Activated T-cell treated with anti-CD3 and anti-CD28 coated beads, Interleukin-2, amount 50 U/mL, for 48 hours (primary cell): ENCODE measurements at places on chromosomes 3 and 15.
A peak's percentile ranks its signal among the peaks of the same experiment; 100 is the strongest.

- no peak for DNase-seq
Measured at GRCh38 chr3:87549208-87549607, 272.8 kb upstream of the POU1F1 start.

DNA sequence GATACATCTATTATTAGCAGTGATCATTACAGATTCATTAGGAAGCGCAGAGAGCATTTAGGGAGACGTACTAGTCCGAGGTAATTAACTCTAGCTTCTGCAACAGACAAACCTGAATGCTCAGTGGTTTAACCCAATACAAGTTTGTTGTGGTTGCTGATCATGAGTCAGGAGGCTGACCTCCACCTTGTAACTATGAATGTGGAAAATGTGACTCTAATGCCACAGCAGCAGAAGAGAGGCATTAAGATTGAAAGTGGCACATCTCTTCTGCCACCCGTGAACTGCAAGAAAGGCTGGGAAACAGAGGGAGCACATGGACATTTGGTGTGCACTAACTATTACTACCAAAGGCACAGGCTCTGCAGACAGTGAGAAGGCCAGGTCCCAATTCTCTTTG, 71.2 kb upstream of the C3orf80 start:
- DNase-seq = no peak

DNA sequence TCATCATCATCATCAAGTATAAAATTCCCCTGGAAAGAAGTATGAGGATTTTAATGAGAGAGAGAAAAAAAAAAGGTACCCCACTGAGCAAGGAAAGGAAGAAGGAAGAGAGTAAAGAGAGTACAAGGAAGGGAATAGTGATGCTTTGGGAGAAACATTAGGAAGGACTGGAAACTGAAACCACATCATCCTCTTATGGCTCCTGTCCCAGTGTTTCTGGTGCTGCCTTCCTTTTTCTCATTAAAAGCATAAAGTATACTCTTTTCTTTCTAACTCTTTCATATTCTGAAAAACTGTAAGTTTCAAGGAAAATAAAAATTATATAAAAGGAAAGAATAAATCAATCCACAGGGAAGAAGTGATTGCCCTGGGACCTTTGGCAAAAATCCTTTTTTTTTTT, 616.4 kb upstream of the CBLB start:
- DNase-seq = no peak

DNA sequence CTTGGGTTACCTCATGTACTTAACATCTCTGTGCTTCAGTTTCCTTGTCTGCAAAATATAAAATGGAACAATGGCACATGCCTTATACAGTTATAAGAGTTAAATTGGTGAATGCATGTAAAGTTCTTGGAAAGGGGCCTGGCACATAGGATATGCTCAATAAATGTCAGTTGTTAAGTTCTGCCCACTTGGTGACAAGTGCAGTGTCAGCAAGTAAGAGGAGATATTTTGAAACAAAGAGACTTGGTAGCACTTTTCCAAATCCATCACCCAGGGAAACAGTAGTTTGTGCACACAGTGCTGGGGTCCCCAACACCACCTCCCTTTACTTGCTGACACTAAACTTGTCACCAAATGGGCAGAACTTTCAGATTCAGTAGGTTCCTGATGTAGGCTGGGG, 19.1 kb downstream of the LRRC31 start:
- no peak for DNase-seq

GRCh38 chr15:60523056-60523455, 44.1 kb upstream of the ICE2 start:
- no peak for DNase-seq

- DNase-seq = no peak
Measured at GRCh38 chr3:61841111-61841845, 279.9 kb downstream of the PTPRG start.

- DNase-seq = no peak
Measured at GRCh38 chr3:6781092-6781491, 79.8 kb upstream of the GRM7 start.

DNA sequence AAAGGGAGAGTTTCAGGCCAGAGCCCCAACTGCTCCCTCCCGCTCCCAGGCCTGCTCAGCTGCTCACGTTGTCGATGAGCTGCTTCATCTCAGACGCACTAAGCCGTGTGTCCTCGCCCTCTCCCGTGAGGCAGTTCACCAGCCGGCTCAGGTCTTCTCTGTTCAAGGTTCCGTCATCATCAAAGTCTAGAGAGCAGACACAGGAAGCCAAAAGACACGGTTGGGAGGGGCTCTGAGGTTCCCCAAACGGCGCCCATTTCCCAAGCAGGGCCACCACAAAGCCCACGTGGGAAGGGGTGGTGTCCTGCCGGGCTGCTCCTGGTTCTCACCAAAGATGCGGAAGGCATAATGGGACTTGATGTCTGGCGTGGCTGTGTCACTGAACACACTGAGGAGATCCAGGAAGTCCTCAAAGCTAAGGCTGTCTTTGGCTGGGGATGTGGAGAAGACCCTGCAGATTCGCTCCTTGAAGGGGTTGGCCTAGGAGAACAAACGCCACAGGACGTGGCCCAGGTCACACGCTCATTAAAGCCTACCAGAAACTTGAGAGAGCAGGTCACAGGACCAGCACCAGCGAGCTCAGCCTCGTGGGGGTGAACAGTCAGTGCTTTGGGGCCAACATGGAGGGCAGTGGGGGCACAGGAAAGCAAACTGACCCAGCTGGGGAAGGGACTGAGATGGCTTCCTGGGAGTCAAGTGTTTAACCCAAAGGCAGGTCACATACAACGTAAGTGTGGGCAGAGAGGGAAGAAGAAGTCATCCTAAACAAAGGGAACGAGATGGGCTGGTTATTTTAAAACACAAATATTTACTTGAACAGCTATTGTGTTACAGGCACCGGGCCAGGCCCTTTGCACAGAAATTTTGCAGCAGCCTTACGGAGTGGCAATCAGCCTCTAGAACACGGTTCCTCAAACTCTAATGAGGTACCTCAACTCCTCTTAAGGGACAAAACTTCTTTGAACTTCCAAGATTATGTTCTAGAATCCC, 2.4 kb downstream of the CIB1 start:
- peak; percentile 73 for DNase-seq

GRCh38 chr3:12349895-12350811, 61.3 kb downstream of the PPARG start:
- no peak for DNase-seq

DNA sequence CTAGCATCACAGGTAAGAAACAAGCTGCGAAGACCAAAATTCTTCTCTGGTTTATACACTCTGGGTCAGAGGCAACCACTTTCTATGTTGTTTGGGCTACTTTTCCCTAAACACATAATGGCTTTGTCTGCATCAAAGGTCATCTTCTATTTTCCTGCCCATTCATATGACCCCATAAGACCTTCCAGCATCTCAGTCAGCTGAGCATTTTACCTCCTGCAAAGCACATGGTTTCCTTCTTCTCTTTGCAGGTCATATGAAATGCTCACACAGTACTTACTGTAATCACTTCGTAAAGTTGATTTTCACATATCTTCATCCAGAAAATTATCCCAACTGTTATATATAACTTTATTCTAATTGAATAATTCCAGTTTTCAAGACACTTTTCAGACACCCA, 34.8 kb downstream of the LIPC start:
- no peak for DNase-seq

- no peak for DNase-seq
Measured at GRCh38 chr3:45414341-45414740, 26.0 kb downstream of the LARS2 start.

DNA sequence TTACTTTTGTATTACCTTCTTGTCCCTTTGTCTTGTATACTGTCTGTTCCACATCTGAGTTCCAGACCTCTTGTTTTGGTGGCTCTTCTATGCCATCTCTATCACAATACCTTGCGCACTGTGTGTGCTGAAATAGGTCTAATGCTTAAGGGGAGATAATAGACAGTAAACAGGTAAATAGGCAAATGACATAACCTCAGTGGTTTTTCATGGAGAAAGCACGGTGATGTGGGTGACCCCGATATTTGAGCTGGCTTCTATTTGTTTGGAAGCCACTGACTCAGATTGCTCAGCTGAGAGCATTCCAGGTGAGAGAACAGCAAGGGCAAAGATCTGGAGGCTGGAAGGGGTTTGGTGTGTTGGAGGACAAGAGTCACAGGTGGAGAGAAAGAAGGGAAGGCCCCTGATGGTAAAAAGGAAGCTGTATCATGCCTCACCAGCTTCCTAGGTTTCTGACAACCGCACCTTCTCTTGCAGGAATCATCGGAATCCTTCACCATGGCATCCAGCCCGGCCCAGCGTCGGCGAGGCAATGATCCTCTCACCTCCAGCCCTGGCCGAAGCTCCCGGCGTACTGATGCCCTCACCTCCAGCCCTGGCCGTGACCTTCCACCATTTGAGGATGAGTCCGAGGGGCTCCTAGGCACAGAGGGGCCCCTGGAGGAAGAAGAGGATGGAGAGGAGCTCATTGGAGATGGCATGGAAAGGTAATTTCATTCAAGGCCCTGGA, 795 bp downstream of the MCM2 start:
- DNase-seq = no peak

DNA sequence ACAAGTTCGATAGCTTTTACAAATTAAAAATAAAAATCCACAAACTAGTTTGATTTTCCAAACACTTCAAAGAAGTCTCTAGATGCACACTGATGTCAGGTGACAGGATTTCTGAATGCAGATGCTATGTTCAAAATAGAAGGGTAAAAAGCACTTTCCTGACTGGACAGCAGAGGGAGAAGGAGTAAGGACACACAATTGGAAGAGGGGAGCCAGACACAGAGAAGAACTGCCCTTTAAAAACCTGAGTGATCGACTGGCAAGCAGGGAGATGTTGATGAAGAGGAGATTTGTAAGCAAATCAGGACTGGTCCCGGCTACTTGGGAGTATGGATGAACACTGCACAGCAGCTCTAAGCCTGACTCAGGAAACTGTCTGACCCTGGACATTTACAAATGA, 612.8 kb downstream of the MAGI1 start:
- DNase-seq = no peak

DNA sequence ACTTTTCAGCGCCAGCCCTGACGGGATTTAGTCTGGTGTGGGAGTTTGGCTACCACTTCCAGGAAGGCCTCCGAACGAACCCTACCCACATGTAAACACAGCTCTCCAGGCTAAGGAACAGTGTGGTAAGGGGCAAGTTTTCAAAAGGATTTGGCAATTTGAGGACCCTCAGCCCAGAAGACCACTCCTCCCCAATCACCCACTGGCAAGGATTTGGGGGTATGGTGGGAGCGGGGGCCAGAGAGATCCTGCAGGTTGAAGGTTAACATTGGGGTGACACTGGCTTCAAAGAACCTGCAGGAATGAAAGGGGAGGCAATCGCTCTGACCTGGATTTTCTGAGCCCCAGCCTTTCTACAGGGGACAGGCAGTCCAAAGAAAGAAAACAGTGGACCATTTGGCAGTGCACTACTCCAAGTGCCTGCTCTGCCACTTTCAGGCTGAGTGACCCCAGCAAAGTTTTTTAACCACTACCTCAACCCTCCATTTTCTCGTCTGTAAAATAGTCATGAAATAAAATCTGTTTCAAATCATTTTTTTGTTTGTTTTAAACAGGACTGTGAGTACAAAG, 34.5 kb downstream of the ZIC4 start:
- DNase-seq = no peak

- no peak for DNase-seq
Measured at GRCh38 chr15:90022905-90023700, 22.0 kb downstream of the ZNF710 start.

DNA sequence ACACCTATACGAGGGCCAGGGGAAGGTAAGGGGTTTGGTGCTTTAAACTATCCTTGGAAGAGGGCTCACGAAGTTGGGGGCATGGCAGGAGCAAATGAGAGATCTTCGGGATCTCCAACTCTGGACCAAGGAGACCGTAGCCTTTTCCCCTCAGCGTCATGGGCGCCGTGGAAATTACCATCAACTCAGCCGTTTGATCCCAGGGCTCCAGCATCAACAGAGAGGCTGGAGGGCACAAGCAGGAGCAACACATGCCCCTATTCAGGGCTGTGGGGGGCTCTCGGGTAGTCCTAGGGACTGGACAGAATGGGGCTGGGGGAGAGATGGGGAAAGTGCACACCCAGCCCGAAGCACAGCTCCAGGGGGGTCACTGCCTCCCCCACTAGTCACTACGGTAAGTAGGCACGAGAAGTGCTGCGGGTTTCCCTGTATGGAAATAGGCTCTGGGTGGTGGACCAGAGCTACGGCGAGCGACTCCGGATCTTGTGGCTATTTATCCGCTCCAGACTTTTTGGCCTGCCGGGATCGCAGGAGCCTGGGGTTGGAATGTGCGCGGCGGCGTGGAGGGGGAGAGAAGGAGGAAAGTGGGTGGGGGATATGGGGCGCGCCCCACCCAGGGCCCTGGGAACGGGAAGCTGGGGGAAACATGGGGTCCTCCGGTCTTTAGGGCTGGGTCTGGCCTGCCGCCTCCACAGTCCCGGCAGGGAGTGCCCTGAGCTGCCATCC, 539 bp upstream of the LAMB2 start:
- DNase-seq = no peak

DNA sequence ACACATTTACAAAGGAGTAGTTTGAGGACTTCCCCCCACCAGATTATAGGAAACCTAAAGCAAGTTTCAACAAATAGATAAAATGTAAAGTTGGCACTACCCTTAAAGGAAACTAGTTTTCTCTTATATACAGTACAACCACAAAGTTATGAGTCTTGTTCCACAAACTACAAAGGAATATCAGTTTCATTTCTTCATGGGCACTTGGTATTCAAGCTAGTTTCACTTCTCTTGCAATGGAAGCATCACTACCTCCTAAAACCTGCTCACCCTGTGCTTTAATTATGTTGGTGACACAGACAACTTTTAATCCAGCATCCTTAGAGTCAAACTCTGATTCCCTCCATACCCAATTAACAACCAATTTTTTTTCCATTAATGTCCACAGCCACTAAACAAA, 707.0 kb downstream of the ROBO2 start:
- DNase-seq = no peak

GRCh38 chr3:195035345-195036202, 235.4 kb downstream of the XXYLT1 start:
- DNase-seq = no peak

- no peak for DNase-seq
Measured at GRCh38 chr3:2921903-2922302, 188.3 kb downstream of the IL5RA start.

DNA sequence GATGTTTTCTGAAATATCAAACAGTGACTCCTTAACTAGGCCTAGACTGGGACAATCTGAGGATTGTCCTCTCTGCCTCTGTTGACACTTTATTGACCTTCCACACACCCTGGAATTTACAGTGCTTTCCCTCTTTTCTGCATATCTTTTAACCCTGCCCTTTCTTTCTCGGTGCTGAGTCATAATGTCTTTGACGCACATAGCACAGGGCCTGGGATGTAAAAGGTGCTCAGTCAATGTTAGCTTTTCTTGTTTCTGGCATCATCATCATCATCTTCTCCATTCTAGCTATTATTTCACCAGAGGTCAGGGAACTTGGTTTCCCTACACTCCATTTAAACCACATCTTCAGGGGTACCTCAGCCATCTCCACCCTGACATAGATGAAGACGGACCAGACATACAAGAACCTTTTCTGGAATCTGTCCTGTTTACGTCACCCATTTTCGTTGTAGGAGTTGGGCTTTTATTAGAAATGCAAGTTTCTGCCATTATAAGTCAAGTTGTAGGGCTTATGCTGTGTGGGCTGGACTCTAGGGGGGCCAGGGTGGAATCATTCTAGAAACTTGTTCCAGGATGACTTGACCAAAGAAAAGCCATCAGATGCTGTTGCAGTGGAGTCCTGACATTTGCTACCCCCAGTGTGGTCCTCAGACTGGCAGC, 46.6 kb downstream of the ZBTB38 start:
- no peak for DNase-seq
